Kasumi-1 (cell line): ENCODE measurements at places on chromosomes 6 and 20.

- no peak for DNase-seq
These were observed 126.2 kb upstream of the SSTR4 start for GRCh38 chr20:22908944-22909343.

GRCh38 chr6:87714093-87714842, 12.2 kb upstream of the AKIRIN2 start:
- no peak for DNase-seq

GRCh38 chr20:5508044-5508443, 191.3 kb upstream of the PROKR2 start:
- no peak for DNase-seq

- DNase-seq = no peak
These were observed 107.0 kb upstream of the DST start for GRCh38 chr6:56749632-56750151.

DNA sequence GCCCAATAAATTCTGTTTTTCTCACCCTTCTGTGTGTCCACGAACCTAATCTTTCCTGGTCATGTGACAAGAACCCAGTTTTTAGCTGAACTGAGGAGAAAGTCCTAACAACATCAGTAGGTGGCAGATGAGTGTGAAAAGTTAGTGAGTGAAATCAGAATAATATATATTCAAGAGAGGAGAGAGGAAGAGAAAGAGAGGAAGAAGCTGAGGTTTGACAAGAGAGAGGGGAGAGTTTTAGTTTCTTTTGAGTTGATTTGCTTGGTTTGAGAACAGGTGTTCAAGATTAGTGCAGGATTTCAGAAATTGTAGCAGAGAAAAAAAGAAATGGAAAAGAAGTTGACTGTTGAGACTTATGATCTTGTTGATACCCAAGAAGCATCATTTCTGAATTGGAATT, 930.5 kb upstream of the FLRT3 start:
- DNase-seq = no peak

DNA sequence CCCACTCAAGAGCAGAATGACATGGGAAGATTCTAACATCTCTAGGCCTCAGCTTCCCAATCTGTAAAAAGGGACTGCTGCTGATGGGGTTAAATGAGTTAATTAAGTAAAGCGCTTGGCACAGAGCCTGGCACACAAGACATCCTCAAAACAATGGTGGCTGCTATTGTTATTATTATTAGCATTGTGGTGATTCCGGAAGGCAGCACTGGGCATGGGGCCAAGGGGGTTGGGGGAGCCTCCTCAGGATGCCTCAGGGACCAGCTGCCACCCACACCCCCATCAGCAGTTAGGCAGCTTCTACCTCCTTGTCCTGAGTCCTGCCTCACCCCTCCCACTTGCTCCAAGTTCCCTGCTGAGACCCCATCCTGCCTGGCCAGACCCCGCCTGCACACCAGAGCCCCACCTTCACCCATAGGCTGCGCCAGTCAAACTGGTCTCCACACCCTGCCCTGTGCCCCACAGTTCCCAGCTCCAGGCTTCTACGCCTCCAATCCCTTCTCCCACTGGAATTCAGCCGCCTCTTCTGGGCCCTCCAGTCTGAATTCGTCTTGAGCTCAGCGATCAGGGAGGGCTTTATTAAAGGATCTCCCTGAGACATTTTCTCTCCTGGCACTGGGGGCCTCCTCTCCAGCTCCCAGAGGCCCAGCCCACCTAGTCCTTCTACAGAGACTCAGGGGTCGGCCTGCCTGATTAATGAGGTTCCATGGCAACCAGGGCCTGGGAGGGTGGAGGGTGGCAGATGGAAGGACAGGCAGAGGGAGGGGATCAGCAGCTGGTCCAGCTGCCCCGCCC, 1.5 kb downstream of the E2F1 start:
- no peak for DNase-seq

- DNase-seq = no peak
These were observed 9.0 kb downstream of the TAP2 start for GRCh38 chr6:32829495-32829894.

GRCh38 chr6:29014729-29015608, 9.9 kb upstream of the ZNF311 start:
- no peak for DNase-seq

DNA sequence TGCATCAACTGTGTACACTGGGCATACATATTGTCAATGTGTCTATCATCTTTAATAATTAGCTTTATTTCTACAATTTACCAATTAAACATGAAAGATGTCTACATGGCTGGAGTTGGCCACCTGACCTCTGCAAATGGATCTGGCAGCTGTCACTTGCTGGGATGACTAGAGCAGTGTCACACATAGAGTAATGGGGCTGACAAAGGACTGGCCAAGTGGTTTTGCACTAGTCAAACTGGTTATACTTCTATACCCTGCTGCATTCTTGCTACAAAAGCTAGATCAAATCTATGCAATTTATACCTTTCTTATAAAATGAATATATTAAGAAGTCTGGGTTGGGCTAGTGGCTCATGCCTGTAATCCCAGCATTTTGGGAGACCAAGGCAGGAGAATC, 99.3 kb downstream of the SESN1 start:
- DNase-seq = no peak

DNA sequence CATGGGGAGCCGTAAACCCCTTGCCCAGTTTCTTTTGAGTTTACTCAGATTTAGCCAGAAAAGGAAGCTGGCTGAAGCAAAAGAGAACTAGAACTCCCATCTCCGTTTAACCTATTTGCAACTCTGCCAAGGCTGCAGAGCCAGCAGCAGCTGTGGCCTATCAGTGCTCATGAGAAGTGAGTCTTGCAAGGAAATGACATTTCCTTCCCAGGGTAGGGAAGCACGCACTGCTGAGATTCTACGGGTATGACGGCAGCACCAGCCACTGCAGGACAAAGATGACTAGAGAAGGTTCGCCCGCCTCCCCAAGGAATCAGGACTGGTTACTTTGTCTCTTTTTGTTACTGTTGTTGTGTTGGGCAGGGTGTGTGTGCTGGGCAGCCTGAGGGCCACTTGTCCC, 47.6 kb downstream of the PPP1R3G start:
- DNase-seq = peak; percentile 88

DNA sequence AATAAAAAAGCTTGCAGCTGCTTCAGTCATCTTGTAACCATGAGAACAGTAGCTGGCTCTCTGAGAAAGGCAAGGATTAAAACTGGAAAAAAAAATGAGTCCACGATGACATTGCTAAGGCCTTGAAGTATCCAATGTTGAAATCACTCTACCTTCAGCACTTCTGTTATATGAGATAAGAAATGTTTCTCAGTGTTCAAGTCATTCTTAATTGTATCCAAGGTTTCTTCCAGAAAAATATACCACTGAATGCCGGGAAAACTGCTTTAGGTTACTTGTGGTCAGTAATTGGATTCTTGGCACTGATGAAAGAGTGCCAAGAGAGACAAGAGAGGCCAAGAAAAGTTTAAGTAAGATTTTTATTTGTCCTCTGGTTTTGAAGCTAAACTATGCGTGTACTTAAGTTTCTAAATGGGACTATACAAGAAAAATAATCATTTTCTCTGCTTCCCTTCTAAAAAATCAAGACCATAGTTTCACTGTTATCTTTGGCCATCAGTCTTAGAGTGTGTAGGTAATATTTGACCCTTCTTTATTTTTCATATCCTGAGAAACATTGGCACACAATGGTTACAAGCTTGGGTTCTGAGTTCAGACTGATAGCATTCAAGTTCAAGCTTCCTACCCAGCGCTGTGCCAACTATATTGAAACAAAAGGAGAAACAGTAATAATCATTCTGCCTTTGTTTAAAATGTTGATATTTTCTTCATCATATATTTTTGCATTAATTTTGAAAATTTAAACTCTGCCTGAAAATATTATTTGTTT, 84.6 kb downstream of the TRDN start:
- DNase-seq = no peak

- no peak for DNase-seq
These were observed 152.4 kb upstream of the THBS2 start for GRCh38 chr6:169406034-169406433.

GRCh38 chr6:41541364-41541763, 4.8 kb upstream of the FOXP4 start:
- DNase-seq = no peak

DNA sequence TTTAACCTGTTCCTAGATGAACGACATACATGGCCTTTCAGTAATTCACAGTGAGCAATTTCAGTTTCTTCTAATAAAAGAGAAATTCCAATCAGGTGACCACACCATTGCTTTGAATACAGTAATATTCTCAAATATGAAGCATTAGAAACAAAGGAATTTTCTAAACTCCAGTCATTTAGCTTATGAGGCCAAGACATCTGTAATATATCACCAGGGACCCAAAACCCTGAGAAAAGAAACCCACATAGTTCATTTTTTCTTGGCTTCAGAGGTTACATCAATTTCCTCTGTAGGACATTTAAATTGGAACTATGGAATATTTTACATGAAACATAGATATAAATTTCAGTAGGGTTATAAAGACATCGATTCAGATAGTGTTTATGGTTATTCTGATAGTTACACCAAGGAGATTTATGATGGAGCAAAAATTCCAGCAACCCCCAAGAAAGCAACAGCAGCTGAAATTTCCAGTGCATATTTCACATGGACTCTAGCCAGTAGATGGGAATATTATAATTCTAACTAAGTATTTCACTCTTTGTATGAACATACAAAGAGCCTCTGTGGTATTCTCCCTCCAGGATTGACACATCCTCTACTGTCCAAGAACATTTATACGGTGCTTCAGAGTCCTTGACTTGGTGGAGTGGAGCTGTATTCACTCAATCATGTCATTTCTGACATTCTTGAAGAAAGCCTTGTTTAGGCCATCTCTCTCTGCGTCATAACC, 82.9 kb downstream of the ADGRG6 start:
- no peak for DNase-seq

GRCh38 chr6:33787954-33788693, 806 bp downstream of the LEMD2 start:
- peak; percentile 77 for DNase-seq

DNA sequence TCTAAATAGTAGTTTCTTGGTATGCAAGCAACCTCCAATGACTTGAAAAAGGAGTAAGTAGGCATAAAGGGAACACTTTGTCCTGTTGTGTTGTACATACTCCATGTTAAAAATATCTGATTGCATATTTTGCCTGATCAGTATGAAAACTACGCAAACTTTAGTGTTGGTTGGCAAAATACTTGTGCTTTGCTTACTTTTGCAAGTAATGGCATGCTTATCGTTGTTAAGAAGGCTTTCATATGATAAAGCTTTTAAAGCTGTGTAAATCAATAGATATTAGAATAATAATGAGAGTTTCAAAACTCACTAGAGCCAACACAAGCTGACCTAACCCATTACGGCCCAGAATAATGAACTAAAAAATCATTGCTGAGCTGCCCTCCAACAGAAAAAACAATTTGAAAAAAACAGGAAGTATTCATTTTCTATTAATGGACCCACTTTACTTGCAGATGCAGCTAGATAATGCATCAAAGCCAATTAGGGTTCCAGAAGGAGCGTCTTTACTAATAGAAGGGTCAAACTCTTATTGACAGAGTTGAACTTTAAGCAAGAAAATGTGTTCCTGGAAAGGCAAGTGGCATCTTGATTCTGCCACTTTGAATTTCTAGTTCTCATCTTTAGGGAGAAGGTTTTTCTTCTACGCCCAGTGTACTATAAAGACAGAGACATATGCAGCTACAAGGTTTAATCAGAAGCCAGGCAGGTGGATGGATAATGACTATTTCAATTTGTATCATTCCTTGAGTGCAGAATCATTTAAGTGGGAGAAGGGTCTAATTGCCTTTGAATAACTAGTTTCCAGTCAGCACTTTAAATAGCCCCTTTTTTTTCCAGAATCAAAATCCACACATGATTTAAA, 82.2 kb downstream of the SNAP25 start:
- no peak for DNase-seq

DNA sequence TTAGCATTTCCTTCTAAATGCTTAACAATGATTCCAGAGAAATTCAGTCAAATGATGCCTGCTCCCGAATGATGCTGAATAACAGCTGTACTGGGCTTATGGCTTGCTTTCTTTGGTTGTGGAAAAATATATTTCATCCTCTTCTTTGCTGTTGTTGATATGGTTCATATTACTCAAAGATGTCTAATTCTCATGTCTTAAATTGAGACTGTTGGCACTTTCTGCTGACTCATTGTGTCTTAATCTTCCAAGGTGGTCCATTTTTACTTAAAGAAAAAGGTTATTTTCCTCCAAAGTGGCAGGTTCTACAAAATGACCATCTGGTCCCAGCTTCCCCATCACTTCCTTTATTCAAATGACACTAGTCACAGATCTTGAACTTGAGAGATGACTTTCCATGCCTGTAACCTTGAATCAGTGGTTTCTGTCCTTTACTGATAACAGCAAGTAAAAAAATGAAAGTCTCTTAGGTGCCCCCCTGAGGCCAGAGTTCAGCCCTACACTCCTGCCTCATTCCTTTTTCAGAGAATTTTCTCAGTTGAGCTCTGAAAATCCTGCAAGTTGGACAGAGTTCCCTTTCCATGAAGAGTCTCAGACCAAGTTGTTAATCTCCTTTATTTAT, 6.9 kb downstream of the SNAP25 start:
- peak; percentile 41 for DNase-seq

- no peak for DNase-seq
These were observed 6.9 kb upstream of the KIF16B start for GRCh38 chr20:16580147-16580546.

GRCh38 chr20:53608456-53609452, 15.1 kb upstream of the ZNF217 start:
- DNase-seq = no peak

DNA sequence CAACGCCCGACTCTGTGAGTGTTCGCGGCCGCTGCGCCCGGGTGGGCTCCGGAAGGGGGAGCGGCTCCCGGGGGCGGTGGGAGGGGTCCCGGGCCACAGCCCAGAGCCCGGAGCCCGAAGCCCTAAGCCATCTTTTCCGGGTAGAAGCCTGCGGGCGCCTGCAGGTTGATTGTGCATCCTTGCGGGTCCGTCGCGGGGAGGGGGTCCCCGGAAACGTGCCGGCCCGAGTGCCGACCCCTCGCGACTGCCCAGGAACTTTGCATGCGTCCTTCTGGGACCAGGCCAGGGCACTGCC, 413 bp downstream of the PTPRA start:
- DNase-seq = peak; percentile 52

DNA sequence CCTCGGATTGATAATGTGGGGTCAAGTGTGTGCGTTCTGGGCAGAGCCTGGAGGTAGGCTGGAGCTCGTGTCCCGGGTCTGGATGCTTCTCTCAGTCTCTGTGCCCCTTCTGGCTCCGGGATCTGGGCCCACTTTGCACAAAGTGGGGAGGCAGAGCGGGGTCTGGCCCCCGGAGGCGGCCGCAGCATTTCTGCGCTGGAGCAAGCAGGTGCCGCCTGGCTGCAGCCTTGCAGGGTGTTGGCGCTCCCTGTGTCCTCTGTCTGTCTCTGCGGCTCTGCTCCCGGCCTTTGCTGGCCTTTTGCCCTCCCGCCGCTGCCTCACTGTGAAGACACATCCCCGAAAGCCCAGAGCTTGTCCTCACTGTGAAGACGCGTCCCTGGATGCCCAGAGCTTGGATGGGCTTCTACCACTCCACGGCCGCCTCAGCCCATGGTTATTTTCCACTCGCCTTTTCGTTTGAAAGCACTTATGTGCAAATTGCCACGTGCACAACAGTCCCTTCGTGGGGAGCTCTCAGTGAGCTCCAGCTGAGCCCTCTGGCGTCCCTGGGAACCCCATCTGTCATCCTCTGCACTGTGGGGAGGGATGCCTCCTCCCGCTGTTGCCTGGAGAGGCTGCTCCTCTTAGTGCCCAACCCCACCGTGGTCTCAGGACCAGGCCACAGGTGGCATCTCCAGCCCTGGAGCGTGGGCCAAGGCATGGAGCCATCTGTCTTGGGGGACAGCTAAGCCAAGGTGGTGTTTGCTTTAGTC, 17.4 kb downstream of the SLCO4A1 start:
- no peak for DNase-seq

- peak; percentile 89 for DNase-seq
These were observed at the start of gene UST for GRCh38 chr6:148746363-148747144. Gene UST, plus strand, starts transcription at chr6:148747030. Its CDS starts 401 bp downstream, at chr6:148747431.
